Stimulated activated CD4-positive, alpha-beta T cell treated with anti-CD3 and anti-CD28 coated beads, Interleukin-1b, Interleukin-23, amount 100 ng/mL, for 48 hours (primary cell): ENCODE measurements at places on chromosomes 3 and 15.

DNA sequence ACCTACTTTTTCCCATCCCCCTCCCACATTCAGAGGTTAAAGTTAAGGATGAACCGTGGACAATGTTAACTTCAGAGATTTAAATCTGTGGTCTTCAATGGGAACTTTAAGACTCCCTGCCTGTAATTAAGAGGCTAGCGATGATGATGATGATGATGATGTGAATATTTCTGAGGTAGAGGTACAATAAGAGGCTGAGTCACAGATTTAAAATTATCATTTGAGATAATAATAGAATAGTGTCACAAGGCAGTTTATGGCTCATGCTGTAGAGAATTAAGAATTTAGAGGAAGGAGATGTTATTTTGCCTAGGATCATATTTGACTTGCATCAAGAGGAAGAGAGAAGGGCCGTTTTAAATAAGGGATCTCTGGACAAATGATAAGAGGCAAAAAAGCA is 146.2 kb downstream of the BBX start:
- DNase-seq: no peak

- no peak for DNase-seq
Measured at GRCh38 chr15:38626443-38627050, 61.9 kb upstream of the RASGRP1 start.

DNA sequence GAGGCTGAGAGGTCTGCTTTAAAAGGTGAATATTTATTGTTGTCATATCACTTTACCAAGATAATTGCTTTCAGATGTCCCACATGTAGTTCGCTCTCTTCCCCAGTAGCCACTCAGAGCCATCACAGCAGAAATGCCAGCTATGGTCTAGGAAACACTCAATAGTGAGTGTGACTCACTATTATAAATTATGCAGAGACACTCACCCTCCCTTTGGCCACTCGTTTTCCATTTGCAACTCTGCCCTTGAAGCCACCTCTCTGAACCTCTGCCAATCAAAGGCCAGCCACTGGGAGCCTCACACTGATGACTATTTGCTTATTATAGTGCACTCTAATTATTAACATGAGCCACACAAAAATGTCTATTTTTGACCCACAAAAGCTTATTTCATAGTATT is 328.1 kb upstream of the ATP10A start:
- no peak for DNase-seq

- DNase-seq: no peak
Measured at GRCh38 chr3:194711286-194711685, 25.6 kb downstream of the FAM43A start.

DNA sequence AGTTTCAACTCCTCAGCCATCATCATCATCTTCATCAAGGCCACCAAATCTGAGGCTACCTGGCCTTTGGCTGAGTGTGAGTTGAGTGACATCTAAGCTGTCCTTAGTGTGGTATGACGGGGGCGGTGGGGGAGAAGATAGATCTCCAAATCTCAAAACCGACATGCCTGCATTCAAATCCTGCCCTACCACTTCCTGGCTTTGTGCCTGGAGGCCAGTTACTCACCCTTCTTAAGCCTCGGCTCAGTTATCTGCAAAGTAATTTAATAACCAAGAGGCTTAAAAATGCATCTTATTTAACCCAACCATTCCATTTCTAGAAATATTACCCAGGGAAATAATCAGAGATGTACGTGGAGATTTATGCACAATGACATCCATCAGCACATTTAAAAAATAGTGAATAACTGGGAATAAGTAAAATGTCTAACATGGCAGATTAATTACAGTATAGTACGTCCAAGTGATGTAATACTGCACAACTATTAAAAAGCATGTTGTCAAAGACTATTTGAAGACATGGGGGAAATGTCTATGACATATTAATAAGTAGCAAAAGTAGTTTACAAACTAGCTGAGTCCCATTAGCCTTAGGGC is 167.4 kb downstream of the NTRK3 start:
- no peak for DNase-seq

DNA sequence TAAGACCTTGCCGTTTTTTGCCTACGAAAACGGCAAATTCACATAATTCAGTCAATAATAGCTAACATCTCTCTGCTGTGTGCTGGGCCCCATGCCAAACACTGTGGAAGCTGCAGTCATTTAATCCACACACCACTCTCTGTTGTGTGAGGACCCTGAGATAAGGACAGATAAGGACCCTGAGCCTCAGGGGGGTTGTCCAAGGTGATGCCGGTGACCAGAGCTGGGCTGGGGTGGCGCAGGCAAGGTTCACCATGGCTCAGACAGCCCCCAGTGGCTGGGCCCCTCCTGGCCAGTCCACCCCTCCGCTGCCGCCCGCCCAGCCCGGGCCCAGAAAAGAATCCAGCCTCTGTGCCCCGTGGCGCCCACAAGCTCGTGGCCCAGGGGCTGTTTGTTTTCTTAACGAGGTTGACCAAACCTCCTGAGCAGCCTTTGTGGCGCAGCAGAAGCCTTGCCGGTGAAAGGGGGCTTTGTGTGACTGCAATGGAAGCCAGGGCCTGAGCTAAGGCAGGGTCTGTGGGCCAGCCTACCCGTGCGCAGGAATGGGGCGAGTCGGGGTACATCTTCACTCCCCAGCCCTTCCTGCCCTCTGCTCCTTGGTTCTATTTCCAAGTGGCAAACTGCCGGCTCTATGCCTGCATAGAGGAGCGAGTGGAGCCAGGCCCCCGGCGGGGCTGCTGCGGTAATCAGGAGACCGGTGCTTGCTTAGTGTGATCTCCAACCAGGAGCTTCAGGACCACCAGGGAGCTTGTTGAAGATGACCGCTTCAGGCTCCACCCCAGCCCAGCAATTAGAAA is 4.4 kb upstream of the SNX22 start:
- DNase-seq: no peak

GRCh38 chr3:138782755-138783154 is 52.0 kb downstream of the PIK3CB start:
- DNase-seq: no peak
